Activated T-cell treated with anti-CD3 and anti-CD28 coated beads for 1 hour (primary cell): ENCODE measurements at places on chromosomes 6 and 20.

DNA sequence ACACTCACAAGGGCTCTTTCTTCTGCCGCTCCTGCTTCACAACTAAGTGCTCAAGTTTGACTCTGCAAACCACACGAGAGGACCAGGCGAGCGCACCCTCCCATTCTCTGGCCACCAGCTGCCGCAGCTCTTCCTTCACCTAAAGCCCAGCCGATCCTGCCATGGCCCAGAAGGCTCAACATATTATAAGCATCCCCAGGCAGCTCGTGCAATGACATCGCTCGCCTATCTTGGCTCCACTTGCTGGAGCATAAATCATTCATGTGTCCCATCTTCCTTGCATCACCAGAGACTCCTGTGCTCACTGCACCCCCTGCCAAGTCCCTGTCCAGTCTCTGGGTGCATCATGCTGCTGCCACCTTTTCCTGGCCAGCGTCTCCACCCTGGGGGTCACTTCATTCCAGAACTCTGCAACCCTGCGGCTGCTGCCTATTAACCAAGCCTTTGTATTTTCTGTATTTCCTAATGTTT is 59.0 kb downstream of the PSMG4 start:
- no peak for DNase-seq

DNA sequence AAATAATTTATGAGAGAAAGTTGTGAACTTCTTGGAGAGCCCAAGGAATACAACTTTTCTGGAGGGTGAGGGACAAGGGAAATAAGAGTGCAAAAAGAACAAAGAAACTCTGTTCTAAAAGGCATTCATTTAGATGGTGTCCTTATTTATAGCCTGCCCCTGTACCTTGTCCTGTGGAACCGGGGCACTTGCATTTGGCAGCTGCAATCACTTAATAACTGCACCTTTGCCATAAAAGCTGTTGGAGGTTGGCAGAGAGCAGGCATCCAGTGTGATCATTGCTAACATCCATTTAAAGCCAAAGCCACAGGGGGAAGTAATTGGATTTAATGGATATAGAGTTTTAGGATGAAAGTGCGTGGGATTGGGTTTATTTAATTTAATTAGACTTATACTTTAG is 50.8 kb upstream of the SGK1 start:
- DNase-seq, result no peak

DNA sequence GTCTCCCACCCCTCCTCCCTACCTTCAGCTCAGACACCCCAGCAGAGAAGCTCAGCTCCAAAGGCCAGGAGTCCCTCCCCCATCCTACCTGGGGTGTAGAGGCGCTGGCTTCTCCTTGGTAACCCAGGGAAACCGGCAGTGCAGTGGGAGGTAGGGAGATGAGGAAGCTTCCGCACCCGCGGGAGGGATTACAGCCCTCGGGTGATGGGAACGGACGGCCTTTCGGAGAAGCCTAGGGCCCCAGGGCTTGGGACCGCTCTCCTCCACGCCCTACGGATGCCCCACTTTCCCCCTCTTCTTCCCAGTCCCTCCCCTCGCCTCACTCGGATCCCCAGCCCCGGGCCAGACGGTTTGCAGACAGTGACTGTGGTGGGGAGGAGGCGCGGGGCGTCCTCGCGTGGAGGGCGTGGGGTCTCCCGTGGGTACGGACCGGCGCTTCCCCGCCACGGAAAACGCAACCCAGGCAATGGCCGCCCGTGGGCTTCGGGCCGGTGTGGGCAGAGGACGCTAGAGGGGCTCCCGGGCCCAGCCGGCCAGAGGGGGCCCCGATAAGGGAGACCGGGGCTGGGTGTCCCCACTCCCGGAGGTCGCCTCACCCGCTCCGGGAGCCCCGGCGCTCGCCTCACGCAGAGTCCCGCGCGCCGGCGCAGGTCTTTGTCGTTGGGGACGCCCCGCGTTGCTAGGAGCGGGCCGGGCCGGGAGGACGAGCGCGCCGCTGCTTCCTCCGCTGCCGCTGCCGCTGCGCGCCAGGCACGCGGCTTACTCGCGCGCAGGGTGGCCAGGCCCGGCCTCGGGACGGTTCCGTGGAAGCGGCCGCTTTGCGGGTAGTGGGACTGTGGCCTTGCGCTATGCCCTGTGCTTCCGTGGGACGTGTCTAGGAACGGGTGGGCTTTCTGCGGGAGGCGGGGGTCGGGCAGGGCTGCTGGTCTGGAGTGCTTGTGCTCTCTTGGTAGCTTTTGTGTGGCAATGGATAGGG is 15.8 kb downstream of the AARS2 start:
- peak; percentile 44 for DNase-seq

- no peak for DNase-seq
These were observed at the start of gene TAAR1 for GRCh38 chr6:132659082-132659481. TAAR1 (minus strand) TSS chr6:132659182; CDS start chr6:132646003, 13,179 bp downstream.

DNA sequence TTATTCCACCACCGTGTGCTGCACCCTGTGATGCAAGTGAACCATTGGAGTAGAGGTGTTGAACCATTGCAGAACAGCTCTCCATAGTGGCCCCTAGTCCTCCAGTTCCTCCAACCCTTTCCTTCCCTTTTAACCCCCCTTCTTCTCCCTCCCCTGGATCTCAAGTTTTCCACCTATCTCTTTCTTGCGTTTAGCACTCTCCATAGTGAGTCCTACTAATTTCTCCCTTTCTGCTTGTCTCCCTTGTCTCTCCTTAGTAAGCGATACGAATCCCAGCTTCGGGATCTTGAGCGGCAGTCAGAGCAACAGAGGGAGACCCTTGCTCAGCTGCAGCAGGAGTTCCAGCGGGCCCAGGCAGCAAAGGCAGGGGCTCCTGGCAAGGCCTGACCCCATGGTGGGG is 1.1 kb downstream of the PFDN6 start:
- no peak for DNase-seq

DNA sequence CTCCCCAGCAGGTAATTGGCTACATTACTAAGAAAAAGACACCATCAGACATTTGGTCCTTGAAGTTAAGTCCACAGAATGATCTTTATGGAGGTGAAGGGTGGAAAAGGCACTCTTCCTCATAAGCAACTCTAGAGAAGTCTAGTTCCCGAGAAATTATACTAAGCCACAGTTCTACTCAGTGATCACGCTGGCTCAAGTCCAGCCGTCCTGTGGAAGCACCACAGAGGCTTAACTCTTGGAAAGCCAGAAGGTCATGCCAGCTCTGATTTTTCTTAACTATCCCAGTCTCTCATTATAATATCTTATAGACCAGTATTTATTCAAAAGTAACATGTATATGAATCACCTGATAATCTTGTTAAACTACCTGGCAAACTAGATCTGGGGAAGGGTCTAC is 258.5 kb downstream of the EYA4 start:
- no peak for DNase-seq

GRCh38 chr6:551405-551804 is 105.5 kb downstream of the HUS1B start:
- no peak for DNase-seq

DNA sequence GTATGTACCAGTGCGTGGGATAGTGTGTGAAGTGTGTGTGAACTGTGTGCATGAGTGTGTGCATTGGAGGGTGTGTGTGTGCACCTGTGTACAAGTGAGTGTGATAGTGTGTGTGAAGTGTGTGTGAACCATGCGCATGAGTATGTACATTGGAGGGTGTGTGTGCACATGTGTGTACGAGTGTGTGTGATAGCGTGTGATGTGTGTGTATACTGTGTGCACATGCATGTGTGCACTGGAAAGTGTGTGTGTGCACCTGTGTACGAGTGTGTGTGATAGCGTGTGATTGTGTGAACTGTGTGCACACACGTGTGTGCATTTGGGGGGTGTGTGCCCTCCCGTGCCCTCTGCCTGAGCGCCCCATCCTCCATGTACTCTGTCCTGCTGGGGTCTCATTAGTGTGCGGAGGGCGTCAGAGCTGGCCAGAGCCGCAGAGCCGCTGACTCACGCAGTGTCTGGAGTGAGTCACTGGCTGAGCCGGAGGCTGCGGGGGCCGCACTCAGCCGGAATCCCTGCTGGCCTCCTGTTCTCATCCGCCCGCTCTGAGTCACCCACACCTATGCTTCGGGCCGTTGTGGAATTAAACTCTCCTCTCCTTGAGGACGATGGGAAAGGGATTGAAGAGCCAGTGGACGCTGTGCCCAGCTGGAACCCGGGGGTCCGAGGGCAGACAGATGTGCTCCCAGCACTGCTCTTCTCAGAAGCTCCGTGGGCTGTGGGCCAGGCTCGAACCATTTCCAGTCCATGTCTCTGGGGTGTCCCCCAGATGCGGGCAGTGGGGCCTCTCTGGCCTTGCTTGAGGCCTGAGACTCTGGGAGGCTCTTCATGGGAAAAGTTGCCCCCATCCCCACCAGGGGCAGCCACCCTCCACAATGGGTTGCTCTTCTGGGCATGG is 27.3 kb upstream of the STX16 start:
- no peak for DNase-seq

GRCh38 chr6:35052694-35053565 is 88.2 kb downstream of the TCP11 start:
- DNase-seq, result no peak

GRCh38 chr6:23412770-23413169 is 713.2 kb upstream of the NRSN1 start:
- DNase-seq, result no peak

- DNase-seq, result no peak
These were observed 410.0 kb upstream of the JAG1 start for GRCh38 chr20:11083841-11084240.

- DNase-seq, result no peak
These were observed 150.2 kb downstream of the CDH26 start for GRCh38 chr20:60108397-60108796.

GRCh38 chr20:3304456-3304855 is 65.5 kb upstream of the SLC4A11 start:
- no peak for DNase-seq

- no peak for DNase-seq
These were observed 148.5 kb upstream of the PDE7B start for GRCh38 chr6:135703007-135703406.

DNA sequence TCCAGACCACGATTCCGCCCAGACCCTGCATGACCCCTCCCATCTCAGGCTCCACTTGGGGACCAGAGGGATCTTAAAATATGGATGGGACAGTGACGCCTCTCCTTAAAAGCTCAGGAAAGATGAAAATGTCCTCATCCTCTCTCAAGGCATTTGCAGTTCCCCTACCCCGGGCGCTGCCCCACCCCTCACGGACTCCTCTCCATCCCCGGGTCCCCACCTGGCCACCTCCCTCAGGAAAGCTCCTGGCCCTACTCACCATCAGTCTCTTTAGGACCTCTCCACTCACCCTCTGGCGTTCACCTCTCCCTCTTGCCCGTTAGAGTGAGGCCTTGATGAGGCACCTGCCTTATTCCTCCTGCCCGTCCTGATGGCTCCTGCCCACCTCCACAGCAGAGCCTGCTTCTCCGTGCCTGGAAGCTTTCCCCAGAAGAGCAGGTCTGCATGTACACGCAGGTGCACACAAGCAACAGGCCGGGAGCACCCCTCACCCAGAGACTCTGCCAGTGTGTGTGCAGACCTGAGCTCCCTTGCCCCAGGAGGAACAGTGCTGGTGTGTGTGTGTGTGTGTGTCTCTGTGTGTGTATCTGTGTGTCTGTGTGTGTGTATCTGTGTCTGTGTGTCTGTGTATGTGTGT is 105.6 kb upstream of the NXT1 start:
- DNase-seq, result no peak

GRCh38 chr20:43508604-43509040 is 1.1 kb downstream of the L3MBTL1 start:
- DNase-seq, result no peak

DNA sequence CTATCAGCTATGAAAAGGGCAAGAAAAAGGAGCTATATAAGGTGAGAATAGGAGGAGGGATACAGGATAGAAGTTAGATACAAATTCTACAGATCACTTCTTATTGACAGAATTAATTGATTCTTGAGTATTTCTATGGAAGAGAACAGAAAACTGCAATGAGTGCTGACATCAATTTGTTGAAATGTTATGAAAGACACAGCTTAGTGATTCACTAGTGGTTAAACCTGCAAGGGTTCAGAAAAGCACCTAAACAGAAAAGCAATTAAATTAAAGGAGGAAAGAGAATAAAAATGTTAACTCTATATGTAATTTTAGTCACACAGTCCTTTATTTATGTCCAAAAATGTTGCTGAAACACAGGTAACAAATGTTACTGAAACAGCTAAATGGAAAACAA is 254.4 kb upstream of the RUNX2 start:
- no peak for DNase-seq

- no peak for DNase-seq
These were observed 327.3 kb upstream of the NOX3 start for GRCh38 chr6:155782739-155783459.

GRCh38 chr6:62746968-62747367 is 460.9 kb upstream of the KHDRBS2 start:
- no peak for DNase-seq

DNA sequence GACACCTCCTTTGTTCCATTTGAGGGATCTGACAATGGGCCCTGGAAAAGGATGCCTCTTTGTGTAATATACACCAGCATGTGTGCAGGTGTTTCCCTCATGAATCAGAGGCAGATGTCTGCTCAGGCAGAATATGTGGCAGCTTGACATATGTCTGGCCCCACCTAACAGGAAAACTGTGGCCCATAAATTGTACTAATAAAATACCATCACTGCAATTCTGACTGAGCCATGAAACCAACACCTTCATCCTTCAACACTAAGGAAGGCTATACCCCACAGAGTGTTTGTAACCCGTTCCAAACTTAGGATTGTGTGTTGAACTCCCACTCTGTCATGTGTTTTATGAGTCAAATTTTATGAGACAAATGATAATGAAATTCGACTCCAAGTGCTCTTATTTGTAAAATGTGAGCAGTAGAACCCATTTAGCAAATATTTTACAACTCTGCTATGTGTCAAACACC is 22.7 kb downstream of the LAMA4 start:
- DNase-seq, result no peak

GRCh38 chr6:37889486-37889885 is 70.0 kb downstream of the ZFAND3 start:
- no peak for DNase-seq

DNA sequence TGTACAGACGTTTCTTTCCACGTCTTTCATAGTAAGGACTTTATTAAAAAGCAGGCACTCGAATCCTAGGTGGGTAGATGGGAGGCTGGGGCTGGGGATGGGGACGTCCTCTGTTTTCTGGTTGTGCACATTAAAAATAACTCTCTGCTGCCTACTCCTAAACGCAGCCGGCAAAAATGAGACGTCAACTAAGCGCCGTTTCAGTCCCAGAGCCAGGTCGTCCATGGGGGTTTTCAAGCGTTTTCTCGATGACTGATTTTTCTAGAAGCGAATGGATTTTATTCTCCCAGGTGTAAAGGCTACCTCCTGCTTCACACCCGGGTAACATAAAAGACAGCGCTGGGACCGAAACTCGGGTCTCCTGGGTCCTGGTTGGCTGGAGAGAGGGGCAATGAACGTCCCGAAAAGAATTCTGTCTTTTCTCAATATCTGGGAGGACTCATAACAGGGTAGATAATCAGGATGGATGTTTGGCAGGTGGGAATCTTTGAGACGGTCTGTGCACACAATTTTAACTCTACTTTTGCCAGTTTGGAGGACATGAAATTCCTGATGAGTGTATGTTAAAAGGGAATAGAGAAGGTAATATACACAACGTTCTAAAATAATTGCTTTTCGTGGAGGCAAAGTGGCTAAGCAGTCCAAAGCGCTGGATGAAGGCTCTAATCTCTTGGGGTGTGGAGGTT is 25.2 kb downstream of the GPX6 start:
- no peak for DNase-seq

- DNase-seq, result no peak
These were observed 104.4 kb upstream of the BTBD3 start for GRCh38 chr20:11813106-11813890.

- no peak for DNase-seq
These were observed 153.9 kb upstream of the ENPP5 start for GRCh38 chr6:46324706-46325105.

GRCh38 chr6:140436023-140436811 is 1061.8 kb upstream of the CITED2 start:
- DNase-seq, result no peak

- no peak for DNase-seq
These were observed 39.6 kb downstream of the ILRUN start for GRCh38 chr6:34657037-34657306.
